Large intestine (tissue), 12 donors: ENCODE measurements at places on chromosomes 12 and 14. TPM values are rescaled to one million over a fixed set of nuclear protein-coding genes. Genes with fewer than 3 reads are reported as not detected.

The CEP128 gene
- polyA plus RNA-seq: 2.4 TPM

DNA sequence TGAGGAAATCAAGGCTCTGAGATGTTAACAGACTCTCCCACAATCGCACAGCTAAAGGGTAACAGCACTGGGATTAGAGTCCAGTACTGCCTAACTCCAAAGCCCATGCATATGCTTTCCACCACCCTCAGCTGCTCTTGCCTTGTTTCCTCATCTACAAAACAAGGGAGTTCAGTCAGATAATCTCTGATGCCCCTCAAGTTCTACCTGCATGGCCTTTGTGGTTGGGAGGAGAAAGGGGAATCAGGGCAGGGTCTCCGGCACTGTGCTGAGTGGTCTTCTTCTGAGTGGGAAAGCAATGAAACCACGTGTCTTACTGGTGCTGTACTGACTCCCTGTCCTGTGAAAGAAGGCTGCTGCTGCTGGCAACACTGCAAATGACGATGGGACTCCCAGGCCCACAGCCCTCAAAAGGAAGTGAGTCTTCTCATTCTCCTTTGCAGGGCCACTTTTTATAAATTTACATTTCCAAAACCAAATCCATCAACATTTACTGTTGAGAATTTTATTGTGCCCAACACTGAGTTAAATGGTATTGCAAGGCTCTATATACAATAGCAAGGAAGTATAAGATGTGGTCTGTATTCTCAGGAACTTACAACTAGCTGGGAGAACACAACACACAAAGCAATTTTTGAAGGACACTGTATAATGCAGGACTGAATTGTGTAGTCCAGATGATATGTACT lies 19.7 kb upstream of the DUSP16 start:
- no peak for DNase-seq
- H3K27me3 ChIP-seq: no peaks in the 10 kb centered on the region
- H3K4me1 ChIP-seq: peaks cover 5% of the 10 kb centered on the region
- H3K27ac ChIP-seq: no peak overlapping the region

- H3K27ac ChIP-seq: no peak overlapping the region
- peaks cover 69% of the 10 kb centered on the region for H3K27me3 ChIP-seq
- H3K4me3 ChIP-seq: peak overlapping the region; percentile 57
- DNase-seq: peak; percentile 7
- H3K36me3 ChIP-seq: no peaks in the 10 kb centered on the region
- peaks cover 4% of the 10 kb centered on the region for H3K4me1 ChIP-seq
Measured at GRCh38 chr14:41606282-41606531, 469 bp upstream of the LRFN5 start.

GRCh38 chr12:132127041-132127440 lies 17.1 kb downstream of the DDX51 start:
- H3K27ac ChIP-seq: no peak overlapping the region
- H3K4me3 ChIP-seq: no peak overlapping the region
- H3K27me3 ChIP-seq: no peaks in the 10 kb centered on the region
